CD4-positive, alpha-beta T cell treated with Interleukin-6 at 100 ng/mL for 8 hours (primary cell): ENCODE measurements at places on chromosomes 5 and 9.

- DNase-seq, result peak; percentile 29
These were observed 48.3 kb upstream of the TRAF1 start for GRCh38 chr9:120974921-120975320.

DNA sequence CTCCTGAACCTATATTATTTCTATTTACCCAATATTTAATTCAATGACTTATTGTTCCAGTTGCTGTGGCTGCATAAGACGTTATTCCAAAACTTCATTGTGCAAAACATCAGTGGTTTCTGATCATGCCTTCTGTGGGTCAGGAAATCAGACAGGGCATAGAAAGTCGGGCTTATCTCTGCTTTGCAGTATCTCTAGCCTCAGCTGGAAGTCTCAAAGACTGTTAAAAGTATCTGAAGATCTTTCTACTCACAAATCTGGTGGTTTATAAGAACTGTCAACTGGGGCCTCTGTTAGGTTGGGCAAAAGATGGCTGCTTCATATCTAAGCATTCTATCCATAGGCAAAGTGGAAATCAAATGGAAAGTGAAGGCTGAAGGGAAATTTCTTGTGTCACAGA is 687.7 kb upstream of the ARRDC3 start:
- DNase-seq, result no peak

- peak; percentile 82 for DNase-seq
These were observed 7.3 kb upstream of the ANXA6 start for GRCh38 chr5:151164687-151165392.

GRCh38 chr5:177310757-177311391 is 824 bp downstream of the MXD3 start:
- no peak for DNase-seq

GRCh38 chr5:157578079-157578780 is 2.7 kb upstream of the ADAM19 start:
- DNase-seq, result no peak

DNA sequence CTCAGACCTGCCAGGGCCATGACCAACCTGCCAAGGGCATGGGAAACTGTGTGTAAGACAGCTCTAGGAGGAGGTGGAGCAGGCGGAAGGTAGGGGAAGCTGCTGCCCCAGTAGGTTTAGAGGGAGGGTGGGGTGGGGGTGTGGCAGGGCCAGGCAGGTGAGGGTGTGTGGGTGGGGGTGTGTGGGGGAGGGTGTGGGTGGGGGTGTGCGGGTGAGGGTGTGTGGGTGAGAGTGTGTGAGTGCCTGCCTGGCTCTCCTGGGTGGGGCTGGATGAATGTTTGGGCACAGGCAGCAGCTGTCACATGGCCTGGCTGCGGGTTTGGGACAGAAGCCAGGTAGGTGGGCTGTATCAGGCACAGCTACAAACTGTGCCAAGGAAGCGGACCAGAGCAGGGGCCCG is 8.8 kb upstream of the N4BP3 start:
- DNase-seq, result no peak

- no peak for DNase-seq
These were observed 29.9 kb downstream of the DPYSL3 start for GRCh38 chr5:147479949-147480348.

- no peak for DNase-seq
These were observed 19.9 kb upstream of the KCNIP1 start for GRCh38 chr5:170483701-170484458.
